ENCODE measurements at places on chromosomes 12 and 14. TPM values are rescaled to one million over a fixed set of nuclear protein-coding genes. Genes with fewer than 3 reads are reported as not detected.

Gene BATF
- polyA plus RNA-seq, result not detected

Gene HOXC6
- polyA plus RNA-seq, result 6.1 TPM

DNA sequence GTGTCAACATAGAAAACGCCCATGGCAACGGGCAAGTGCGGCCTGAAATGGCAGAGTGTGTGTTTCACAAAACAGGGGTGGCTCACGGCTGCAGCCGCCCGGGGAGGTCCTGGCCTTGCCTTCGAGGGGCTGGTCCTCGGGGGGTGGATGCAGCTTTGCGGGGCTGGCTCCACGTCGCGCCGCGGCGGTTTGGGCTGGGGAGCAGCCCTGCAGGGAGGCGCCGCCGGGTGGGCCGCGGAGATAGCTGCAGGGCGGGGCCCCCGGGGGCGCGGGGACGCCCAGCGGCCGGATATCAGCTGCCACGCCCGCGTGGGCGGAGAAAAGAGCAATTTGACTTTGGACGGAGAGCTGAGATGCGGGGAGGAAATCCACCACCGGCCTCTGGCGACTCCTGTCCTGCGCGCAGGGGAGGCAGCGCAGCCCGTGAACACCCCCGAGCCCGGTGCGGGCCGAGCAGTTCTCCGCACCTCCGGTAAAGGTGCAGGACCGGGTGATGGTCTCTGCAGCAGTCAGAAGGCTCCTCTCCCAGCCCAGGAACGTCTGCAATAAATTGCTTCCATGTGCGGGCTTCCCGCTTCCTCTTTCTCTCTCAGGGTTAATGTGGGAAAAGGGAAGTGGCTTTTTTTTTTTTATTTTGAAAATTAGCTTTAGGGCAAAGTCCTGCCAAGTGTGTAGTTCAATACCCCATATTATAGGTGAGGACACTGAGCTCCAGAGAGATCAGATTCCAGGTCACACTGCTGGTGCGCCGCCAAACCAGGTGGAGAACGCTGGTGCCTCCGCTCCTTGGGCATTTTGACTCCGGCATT lies 110.5 kb downstream of the ARF6 start:
- peak; percentile 41 for DNase-seq

- no peak for DNase-seq
Measured at GRCh38 chr14:30238936-30239335, 311.3 kb upstream of the PRKD1 start.

Measured in foreskin keratinocyte (primary cell).